ENCODE measurements at places on chromosomes 6 and 20.

DNA sequence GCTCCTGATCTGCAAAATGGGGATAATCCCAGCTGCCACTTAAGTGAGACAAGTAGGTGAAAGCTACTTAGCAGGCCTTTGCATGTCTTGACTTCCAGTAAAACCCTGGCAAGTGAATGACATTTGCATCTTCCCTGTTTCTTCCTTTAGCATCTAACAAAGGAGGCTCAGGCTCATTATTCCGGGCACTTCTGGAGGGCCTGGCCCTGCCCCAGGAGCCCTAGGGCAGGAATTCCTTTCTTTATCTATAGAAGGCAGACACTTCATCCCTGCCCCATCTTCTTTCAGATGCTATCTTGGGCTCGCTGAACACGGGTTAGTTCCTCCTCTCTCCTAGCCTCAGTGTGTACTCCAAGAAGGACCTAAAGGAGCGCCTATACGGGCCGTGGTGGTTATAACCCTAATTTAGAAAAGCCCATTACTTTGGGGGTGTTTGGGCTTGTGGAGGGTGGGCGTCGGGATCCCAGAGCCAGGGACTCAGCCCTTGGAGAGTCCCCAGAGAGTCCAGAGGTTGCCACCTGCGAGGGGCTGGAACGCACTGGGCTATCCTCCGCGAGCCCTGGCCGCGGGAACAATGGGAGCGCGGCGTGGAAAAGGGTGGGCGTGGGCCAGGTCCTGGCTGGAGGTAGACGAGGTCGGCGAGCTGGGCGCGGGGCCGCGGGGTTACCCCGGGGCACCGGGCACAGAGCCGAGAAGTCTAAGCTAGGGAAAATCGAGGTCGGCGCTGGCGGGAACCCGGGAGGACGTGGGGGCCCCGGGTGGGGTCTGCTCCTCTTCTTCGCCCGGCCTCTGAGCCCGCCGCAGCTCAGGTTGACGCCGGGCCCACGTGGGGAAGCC is 62.8 kb upstream of the EPB41L1 start:
- DNase-seq = no peak

DNA sequence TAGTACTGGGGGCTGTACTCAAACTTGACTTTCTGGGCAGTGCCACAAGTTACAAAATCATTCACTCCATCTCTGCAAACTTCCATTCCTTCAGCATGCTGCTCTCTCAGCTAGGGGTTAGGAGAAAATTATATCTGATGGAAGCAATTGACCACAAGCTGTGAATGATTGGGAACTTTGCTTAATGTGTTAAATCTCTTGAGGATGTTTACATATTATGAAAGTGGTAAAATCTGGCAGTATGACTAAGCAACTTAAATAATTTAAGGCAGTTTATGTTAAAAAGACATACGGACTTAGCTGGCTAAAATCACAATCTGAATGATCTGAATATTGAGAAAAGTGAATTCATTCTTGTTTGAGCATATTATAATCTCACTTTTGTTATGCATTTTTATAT is 415.0 kb downstream of the PHF3 start:
- DNase-seq = no peak

DNA sequence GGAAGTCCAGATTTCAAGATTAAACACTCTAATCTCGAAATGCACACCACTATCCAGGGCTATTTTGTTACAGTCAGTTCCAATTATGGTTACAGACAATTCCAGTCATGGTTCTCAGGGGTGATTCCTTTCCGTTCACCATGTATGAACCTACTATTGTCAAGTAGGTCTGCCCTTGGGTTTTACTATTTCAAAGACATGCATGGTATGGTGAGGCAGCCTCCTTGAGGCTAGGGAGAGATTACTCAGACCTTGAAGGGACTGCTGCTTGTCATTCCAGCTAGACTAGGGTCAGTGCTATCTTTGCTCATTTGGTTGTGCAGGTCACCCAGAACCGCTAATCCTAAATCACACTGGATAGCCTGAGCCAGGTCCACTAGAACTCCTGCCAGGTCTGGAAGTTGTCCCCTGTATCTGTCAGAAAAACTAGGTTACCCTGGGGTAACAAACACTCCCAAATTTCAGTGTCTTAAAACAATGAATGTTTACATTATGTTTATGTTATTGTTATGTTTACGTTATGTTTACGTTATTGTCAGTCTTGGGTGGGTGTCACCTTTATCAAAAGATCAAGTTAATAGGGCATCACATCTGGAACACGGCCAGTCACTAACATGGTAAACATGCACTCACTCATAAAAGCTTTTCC is 41.1 kb upstream of the E2F3 start:
- DNase-seq = no peak

DNA sequence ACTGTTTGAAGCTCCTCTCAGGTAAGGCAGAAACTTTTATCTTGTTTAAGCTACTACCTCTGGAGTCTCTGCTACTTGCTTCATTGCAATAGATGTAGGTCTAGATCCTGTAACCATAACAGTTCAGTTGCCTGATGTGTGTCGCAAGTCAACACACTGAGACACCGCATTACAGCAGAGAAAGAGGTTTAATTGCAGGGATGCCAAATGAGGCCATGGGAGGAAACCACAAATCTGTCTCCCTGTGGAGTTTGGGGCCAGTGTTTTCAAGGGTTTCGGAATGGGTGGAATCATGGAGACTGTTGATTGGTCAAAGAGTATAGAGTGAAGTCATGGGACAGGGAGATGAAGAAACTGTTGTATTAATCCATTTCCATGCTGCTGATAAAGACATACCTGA is 57.1 kb upstream of the RBM24 start:
- no peak for DNase-seq

DNA sequence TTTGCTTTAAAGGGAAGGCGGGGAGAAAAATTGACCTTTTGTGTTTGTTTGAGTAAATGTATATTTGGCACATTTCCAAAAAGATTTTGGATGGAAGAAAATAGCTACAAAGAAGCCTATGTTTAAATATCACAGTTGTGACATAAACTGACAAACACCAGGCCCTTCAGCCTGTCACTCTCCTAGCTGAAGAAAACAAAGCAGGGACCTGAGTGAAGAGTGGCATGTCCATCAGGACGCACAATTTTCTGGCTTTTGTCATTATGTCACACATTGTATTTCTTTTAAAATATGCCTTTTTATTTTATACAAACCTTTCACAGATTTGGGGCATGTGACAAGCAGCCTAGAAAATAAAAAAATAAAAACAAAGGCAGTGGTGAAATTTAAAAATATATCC is 241.2 kb downstream of the OGFRL1 start:
- DNase-seq = no peak

DNA sequence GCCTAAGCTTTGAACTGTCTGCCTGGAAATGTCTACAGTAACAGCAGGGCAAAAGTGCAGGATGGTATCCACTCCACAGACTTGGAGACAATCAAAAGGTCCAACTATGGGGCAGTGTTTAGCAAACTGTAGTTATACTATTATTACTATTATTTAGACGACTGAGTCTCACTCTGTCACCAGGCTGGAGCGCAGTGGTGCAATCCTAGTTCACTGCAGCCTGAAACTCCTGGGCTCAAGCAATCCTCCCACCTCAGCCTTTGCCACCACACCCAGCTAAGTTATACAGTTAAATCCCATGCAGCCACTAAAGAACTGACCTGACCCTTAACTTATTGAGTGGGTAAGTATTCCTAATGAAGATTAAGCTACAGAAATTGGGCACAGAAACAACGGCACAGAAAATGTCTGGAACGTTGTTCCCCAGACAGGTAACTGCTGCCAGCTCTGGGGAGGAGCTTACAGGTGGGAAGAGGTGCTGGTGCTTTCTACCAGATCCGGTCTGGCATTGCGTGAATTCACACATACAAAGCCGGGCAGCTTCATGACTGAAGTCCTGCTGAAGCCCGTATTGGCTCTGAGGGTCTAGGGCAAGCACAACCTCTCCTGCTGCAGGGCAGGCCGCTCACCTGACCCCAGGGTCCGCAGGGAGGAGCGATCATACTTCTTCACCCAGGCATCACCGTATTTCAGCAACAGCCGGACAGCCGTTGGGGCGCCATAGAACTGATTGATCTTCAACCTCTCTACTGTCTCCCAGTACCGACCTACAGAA is 27.0 kb upstream of the APMAP start:
- DNase-seq = no peak

- no peak for DNase-seq
Observed at GRCh38 chr6:137357263-137357947, 136.8 kb downstream of the OLIG3 start.

GRCh38 chr6:63609231-63609630 is 26.4 kb upstream of the PHF3 start:
- DNase-seq = no peak

DNA sequence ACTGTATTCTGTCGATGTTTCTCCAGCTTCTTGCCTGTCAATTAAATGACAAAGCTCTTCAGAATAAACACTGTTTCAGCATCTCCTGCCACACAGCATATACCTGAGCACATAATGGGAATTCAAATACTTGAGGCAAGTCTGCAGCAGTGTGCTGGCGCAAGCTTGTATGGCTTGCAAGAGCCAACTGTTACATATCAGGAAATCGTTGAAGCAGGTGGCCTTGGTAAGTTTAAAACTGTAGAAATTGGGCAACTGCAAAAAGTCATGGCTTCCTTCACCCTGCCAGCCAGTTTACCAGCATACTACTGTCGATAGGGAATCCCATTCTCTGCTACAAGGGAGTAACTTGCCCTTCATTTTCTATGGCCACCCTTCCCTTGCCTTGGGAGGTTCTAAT is 23.0 kb downstream of the CPNE1 start:
- DNase-seq = no peak

- DNase-seq = no peak
Observed at GRCh38 chr6:20113649-20114224, 98.5 kb downstream of the MBOAT1 start.

DNA sequence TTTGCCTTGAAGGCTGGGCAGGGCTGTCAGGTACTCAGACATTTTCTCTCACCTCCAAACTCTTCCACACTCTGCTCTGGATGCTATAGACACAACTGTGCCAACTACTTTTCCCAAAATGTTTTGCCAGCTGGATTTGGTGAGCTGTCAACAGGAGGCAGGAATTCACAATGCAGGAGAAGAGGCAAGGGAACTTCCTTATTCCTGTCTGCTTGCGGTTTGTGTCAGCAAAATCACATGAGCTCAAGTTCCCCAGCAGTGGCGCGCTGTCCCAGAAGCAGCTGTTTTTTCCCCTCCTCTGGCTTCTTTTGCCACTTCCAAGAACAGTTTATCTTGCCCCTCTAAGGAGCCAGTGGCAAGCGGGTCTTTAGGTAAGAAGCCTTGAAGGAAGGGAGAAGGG is 608.2 kb downstream of the PRKN start:
- no peak for DNase-seq

- DNase-seq = no peak
Observed at GRCh38 chr6:39786649-39787048, 5.5 kb upstream of the DAAM2 start.

GRCh38 chr6:47852727-47853126 is 70.9 kb downstream of the OPN5 start:
- no peak for DNase-seq

DNA sequence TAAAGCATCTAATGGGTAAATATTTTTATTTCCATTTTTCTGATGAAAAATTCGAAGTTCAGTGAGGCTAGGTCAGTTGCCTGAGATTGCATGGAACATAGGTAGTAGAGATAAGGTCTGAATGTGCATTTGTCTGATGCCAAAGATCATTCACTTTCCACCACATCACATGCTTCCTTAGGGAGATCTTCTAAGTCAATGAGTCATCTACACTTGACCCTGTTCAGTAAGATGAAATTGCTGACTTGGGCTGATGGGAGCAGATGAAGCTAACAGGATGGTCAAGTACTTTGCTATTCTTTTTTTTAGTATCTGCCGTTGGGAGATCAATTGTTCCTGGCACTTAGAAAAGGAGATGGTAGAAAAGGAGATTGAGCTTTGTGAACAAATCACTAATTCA is 511.3 kb downstream of the PHF3 start:
- DNase-seq = no peak

DNA sequence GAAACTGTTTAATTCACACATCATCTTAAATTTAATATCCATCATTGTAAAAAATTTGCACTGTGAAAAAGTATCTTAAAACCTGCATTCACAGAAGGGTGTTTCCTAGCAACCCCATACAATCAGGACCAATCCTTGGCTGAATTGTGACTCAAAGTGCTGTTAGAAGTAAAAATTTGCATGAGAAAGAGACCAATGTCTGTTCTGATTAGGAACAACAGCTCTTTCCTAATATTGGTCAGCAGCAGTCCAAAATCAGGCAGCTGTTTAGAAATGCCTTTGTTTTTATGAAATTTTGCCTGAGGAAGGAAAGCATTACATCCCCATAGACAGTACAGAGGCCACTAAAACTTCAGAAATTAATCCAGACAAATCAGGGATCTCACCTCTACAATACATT is 987.0 kb downstream of the HACE1 start:
- no peak for DNase-seq

DNA sequence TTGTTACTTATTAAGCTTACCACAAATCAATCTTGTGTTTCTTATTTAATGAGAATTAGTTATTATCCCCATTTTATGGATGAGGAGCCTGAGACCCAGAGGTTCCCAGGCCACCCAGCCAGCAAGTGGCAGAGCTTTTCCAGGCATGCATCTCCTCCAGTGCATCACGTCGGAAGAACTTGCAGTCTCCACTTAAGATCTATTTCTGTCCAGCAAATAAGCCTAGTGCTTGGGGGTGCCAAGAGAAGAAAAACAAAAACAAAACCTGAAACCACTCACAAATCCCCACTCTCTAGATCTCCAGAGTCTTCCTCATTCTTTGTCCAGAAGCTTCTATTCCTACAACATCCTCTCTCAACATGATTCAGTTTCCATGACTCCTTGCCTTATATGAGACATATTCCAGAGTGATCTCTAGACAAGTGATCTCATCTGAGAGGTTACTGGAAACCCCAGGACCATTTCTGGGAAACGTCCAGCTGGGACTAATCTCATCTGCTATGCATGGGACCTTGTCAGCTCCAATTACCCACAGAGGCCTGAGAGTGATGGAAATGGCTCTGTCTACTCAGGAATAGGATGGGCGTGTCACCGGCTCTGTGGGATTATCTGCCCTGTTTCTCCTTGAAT is 4.1 kb downstream of the GUCA1B start:
- DNase-seq = no peak

DNA sequence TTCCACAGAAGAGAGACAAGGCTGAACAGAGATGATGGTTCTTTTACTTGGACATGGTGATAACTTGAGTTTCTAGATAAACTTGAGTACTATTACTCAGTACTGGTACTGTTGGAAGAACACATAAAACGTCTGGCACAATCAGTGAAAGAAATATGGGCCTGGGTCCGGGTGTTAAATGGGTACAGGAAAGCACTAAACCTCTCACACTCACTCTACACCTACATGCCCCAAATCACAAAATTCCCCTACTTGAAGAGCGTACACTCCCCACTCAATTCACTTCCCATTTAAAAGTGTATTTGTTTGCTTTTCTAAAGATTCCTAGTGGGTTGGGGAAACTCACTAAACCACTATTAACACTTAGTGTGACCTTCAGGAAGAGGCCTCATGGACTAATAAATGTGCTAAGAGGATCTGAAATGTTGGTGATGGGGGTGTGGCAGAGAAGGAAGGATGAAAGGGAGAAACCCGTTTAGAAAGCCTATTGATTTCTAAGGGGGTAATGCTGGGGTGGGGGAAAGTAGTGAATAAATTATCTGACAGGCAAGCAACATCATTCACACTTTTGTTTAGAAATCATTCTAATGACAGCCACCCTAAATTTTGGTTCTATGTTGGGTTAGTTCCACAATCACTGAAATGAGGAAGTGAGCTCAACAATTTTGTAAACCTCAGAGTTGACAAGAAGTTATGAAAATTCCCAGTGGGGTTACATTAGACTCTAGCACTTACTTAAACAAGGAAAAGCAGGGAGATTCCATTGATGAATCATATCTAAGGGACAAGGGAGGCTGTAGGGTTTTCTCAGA is 222.6 kb upstream of the MARCKS start:
- no peak for DNase-seq

GRCh38 chr6:111725446-111726112 is 119.9 kb upstream of the TRAF3IP2 start:
- DNase-seq = no peak

Data from CD8-positive, alpha-beta memory T cell (primary cell).